ENCODE measurements at places on chromosomes 12 and 14.

DNA sequence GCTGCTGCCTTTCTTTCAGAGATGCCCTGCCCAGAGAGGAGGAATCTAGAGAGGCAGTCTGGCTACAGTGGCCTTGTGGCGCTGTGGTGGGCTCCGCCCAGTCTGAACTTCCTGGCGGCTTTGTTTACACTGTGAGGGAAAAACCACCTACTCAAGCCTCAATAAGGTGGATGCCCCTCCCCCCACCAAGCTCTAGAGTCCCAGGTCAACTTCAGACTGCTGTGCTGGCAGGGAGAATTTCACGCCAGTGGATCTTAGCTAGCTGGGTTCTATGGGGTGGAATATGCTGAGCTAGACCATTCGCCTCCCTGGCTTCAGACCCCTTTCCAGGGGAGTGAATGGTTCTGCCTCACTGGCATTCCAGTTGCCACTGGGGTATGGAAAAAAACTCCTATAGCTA lies 25.6 kb downstream of the SPATA7 start:
- DNase-seq = no peak

GRCh38 chr12:89033062-89033461 lies 319.2 kb downstream of the DUSP6 start:
- DNase-seq = no peak

GRCh38 chr12:124727264-124727800 lies 136.3 kb downstream of the SCARB1 start:
- DNase-seq = no peak

DNA sequence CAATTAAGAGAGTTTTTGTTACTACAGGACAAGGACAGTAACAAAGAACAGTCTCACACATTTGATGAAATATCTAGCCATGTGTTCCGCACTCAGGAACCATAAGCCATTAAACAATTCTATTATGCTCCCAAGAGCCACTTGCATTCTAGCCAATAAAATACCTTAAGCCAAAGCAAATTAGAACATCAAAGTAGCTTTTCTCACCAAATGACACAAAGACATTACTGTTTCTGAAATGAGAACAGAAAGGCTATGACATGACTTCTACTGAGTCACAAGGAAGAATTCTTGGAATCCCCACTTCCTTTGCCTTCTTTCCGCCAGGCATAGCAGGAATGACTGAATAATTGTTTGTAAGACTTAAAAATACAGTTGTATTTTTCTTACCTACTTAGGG lies 445.8 kb downstream of the ATP23 start:
- DNase-seq = no peak

DNA sequence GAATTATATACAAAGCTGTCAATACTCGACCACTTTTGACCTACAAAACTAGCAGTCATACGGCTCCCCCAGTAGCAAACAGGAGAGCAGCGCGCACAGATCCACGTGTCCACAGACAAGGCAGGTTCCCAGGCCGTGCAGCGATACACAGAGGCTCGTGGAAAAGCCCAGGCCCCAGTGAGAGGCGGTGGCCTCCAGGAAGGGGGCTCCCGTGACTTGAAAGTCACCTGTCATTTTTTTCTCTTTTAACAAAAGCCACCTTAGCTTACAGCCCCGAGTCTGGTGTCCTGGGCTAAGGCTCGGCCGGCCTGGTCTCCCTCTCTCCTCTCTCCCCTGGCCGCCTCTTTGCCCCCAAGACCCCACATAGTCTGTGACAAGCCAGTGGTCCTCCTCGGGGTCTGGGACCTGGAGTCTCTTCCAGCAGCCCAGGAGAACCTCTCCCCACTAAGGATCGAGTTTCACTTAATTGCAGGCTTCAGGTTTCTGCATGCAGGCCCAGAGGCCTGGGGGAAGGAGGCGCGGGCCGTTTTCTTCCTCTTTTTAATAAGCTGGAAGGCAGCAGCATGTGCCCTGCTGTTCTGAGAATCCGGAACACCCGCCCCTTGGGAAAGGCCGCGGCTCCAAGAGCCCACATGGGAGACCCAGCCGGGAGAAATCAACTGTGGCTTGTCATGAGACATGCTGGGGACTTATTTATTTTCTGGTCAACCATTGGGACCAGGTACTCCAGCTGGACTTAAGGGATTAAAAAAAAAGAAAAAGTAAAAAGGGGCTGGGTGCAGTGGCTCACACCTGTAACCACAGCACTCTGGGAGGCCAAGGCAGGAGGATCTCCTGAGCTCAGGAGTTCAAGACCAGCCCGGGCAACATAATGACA lies 15.9 kb downstream of the NCOR2 start:
- no peak for DNase-seq

GRCh38 chr14:86712727-86713126 lies 1182.8 kb downstream of the FLRT2 start:
- DNase-seq = no peak

GRCh38 chr12:109682708-109683060 lies 30.9 kb upstream of the FAM222A start:
- DNase-seq = no peak

GRCh38 chr14:100816950-100817901 lies 8.7 kb upstream of the MEG3 start:
- DNase-seq = no peak

- DNase-seq = no peak
Measured at GRCh38 chr14:74656964-74657363, 44.9 kb upstream of the LTBP2 start.

- DNase-seq = no peak
Measured at GRCh38 chr14:32588448-32589320, 259.6 kb downstream of the AKAP6 start.

DNA sequence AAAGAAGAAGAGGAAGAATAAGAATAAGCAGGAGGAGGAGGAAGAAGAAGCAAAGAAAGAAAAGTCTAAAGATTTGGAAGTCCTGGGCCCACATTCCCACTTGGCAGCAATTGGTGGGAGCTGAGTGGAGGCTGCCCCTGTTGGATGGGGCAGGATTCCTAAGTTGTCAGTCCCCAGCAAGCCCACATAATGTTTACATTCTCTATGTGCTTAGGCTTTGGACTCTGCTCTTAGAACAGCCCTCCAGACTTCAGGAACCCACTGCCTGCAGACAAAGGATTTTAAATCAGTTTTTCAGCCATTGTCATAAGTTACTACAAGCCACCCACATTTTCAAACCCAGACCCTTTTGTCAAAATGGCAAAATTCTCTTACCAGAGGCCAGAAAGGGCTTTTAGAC lies 92.0 kb downstream of the OTX2 start:
- no peak for DNase-seq

- no peak for DNase-seq
Measured at GRCh38 chr12:29150462-29150861, 1.4 kb downstream of the FAR2 start.

All from stimulated activated CD8-positive, alpha-beta memory T cell treated with anti-CD3 and anti-CD28 coated beads, Interleukin-2, amount 100 ng/mL, for 1 hour (primary cell).